T-helper 2 cell (primary cell): ENCODE measurements at places on chromosomes 12 and 14.

DNA sequence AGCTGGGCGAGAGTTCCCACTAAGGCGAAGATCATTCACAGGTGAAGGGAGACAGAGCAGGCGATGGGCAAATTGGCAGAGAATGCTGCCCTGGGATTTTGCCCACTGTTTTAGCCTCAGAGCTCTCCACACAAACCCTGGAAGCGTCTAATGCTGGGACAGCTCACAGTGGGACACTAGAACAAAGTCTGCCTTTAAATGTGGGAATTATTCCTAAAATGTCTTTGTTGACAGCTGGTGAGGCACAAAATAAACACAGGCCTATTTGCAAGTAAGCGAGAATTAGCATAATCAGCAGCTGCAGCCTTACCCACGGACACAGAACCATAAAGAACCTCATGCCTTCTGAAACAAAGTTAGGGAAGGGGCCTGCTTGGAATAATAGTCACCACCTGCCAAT lies 824.5 kb downstream of the AACS start:
- DNase-seq = no peak

DNA sequence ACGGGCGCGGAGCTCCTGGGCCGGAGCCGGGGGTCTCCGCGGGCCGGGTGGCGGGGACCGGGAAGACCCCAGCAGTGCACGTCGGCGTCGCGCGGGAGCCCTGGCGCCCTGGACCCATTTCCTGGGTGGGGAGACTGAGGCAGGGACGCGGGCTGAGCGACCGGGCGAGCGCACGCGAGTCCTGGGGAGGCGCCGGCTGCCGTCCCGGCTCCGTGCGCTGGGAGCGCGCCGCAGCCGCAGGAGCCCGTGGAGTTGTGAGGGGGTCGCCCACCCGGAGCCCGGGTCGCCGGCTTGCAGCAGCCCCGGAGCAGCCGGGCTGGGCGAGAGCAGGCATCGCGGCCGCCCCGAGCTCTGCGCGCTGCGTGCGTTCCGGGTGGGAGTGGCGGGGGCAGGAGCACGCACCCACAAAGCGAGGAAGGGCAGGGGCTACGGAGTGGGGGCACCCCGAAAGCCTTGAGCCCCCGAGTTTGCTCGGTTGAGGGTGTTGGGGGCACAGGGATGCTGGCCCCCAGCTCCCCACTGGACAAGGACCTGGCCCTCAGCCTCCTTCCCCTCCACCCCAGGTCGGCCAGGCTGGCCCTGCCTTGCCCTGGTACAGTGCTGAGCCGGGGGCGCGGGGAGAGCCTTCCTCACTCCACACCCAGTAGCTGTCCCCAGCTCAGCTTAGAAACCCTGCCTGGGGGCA lies 620 bp downstream of the MMP17 start:
- DNase-seq = no peak

DNA sequence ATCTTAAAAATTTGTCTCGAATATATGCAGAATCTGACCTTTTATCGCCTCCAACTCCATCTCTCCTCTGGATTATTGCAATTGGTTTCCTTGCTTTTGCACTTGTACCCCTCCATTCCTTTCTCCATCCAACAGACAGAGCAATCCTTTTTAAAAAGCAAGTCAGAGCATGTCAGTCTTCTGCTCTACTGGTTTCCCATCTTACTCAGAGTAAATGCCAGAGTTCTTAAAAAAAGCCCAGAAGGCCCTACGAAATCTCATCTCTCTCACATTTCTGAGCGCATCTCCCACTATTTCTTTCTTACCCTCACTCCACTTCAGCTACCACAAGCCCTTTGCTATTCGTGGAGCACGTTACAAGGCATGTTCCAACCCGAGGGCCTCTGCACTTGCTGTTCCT lies 236.9 kb upstream of the DDHD1 start:
- DNase-seq = no peak

- no peak for DNase-seq
Measured at GRCh38 chr12:87687362-87687761, 341.8 kb downstream of the C12orf50 start.

DNA sequence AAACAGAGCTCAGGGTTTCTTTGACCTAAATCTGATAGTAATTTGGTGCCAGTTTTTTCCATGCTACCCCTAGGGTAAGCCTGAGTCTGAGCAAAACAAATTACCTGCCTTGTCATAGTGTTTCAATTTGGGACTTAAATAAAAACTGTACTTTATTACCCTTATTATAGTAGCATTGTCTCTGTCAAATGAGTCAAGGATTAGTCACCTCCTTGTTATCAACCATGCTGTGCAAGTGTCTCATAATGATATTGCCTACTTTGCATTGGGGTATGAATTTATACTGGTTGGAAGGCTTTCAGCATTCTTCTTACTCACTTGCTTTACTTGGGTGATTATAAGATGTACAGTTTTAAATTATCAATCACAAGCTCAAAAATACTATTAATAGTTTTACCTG lies 380.0 kb downstream of the LRFN5 start:
- DNase-seq = no peak

GRCh38 chr14:36279306-36280190 lies 40.9 kb downstream of the MBIP start:
- no peak for DNase-seq

- peak; percentile 55 for DNase-seq
Measured at GRCh38 chr14:23321572-23322547, 603 bp downstream of the PABPN1 start.

DNA sequence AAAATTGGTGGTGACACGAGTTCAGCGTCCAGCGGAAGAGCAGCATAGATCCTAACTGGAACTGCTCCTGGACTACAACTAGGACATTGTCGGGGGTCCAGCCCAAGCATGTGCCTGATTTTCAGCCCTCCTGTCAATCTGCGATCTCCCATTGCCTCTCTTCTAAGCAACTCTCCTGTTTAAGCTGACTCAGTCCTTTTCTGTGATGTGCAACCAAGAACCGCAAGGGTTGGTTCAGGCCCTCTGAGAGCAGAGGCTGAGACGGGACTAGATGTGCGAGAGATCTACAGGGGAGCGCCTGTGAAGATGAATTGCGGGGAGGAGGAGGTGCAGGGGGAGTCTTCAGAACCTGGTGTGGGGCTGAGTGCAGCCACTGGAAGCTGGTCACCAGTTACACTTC lies 3.7 kb upstream of the PAPLN start:
- DNase-seq = no peak
